ENCODE measurements at places on chromosomes 2 and 18.

GRCh38 chr18:52312346-52312745 lies 27.7 kb upstream of the DCC start:
- no peak for DNase-seq

DNA sequence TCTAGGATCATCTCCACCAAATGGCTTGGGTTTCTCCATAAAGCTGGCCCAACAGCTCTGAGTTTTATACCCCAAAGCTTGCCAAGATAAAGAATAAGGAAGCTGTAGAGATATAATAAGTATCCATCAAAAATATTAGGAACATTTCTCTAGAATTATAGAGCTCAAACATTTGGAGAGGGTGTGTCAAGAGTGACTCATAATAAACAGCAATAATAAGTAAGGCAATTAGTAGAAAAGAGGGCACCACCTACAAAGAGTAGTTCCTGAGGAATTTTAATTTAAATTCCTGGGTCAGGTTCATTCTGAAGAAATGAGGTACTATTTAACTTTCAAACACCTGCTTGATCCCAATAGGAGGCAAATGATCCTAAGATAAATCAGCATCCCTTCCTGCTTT lies 41.4 kb upstream of the NCKAP5 start:
- no peak for DNase-seq

DNA sequence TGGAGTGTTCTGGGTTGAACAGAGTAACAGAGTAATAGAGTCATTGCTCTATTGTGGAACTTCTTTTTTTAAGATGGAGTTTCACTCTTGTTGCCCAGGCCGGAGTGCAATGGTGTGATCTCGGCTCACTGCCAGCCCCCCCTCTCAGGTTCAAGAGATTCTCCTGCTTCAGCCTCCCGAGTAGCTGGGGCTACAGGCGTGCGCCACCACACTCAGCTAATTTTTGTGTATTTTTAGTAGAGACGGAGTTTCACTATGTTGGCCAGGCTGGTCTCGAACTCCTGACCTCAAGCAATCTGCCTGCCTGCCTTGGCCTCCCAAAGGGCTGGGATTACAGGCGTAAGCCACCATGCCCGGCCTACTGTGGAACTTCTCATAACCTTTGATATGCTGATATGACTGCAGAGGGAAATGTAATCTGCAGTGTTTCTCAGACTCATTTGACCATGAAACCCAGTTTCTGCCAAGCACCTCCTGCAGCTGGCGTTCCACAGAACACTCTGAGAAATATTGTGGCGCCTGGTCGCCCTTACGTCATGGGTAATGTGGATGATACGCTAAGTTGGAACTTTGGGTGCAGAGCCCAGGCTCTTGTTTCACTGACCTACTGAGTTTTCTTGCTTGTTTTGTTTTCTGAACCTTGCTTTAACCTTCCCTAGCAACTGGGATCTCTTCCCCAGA lies 213.8 kb downstream of the BCL2 start:
- no peak for DNase-seq

DNA sequence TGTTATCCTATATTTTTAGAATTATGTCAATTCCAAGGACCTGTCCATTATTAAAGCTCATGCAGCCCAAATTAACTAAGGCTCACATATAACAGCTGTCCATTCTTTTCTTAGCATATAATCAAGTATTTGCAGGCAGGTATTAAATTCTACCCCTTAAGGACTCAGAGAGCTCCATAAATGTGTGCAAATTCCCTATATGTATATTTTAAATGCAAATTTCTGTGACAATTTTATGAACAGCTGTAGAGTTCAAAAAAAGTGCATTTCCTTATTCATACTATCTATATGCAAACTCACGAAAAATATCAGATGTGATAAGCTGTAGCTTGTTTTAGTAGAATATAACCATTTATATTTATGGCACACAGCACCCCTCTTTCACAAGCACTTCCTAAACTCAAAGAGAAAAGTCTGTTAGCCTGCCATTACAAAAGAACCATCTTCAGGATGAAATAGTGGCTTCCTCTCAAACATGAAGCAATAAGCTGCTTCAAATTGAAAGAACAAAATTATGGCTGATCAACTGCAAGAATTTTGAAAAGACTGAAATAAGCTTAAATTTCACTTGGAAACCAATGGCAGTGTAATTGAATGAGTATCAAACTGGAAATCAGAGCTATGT lies 155.0 kb upstream of the REG3G start:
- DNase-seq, result no peak

DNA sequence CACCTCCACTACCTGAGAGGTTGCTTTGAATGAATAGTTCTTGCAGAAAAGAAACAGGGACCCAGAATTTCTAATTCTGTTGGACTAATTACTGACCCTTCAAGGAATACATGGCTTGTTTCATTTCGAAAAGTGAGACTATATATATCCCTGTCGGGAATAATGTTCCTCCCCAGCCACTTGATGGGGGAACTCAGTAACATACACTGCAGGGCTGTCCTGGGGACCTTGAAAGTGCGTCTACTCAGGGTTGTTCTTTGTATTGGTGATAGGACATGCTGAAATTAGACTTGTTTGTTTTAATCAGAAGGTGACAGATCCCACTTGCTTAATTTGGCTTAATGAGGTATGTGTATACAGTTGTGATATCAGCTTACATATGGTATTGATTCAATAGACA lies 25.5 kb downstream of the MGAT5 start:
- DNase-seq, result no peak

- DNase-seq, result no peak
Observed at GRCh38 chr2:130156624-130157004, 11.7 kb upstream of the CCDC74B start.

GRCh38 chr2:23268467-23269263 lies 116.3 kb upstream of the KLHL29 start:
- DNase-seq, result no peak

- DNase-seq, result no peak
Observed at GRCh38 chr2:58612973-58613372, 371.8 kb upstream of the FANCL start.

DNA sequence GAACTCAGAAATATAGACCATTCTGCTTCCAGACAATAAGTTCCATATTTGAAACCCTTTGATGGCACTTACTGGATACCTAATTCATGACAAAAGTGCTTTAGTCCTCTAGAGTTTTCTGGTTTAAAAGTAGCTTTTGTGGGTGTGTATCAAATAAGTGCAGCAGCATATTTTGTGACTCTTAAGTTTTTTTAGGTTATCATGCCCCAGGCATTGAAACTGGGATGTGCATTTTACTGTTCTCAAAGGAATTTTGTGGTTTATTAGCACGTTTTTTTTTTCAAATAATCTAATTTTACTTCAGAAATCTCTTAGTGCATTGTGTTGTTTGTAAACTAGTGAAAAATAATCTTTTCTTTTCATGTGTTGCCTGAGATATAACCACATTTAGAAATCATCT lies 1.5 kb downstream of the XRCC5 start:
- no peak for DNase-seq

DNA sequence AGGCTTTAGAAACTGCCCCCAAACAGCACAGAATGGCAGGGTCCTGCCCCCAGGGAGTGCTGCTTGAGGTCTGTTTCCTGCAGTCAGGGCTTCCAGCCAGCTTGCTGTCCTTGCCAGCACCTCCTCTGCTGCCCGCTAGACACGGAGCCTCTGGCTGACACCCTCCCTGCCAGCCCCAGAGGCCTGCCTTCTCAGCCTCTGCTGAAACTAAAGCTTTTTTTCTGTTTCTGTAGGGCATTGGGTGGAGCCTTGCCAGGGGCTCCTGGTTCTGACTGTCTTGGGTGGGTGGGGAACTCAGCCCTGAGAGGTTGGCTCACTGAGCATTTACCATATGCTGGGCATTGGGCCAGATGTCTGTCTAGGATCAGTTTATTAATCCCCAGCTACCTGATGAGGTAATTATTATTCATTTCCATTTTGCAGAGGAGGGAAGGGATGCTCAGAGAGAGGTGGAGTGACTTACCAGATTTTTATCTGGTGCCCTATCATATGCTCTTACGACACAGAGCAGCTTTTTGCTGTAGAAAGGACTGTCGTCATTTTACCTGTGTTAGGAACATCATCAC lies 35.4 kb downstream of the INPP4A start:
- no peak for DNase-seq

- DNase-seq, result no peak
Observed at GRCh38 chr18:22283397-22283796, 114.0 kb downstream of the GATA6 start.
